ENCODE measurements at places on chromosomes 16 and 17.
A peak's percentile ranks its signal among the peaks of the same experiment; 100 is the strongest.

- no peak for DNase-seq
Observed at GRCh38 chr16:49457196-49457595, 83.6 kb downstream of the C16orf78 start.

- DNase-seq: no peak
Observed at GRCh38 chr17:70172923-70173322, 3.6 kb downstream of the KCNJ2 start.

GRCh38 chr17:41315814-41316445, 420 bp upstream of the KRTAP17-1 start:
- peak; percentile 22 for DNase-seq

- no peak for DNase-seq
Observed at GRCh38 chr17:82228842-82229697, at the start of gene SLC16A3. TSS of gene SLC16A3 (plus strand) at chr17:82229042. CDS start at chr17:82236009, 6,967 bp downstream.

DNA sequence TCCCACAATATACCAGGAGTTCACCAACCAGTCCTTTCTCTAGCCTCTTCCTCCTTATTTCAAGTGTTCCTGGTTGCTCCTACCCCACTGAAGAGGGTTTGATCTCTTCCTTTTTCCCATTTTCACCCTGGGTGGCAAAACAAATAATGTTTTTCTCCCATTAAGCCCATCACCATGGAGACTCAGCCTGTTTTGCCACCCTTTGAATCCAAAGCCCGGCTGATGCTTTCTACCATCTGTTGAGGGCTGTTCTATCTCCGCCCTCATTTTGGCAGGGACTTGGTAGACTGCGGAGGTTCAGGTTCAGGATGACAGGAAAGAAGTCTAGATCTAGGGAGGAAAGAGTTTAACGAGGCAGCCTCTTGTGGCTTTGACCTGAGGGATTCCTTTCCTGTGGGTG, 2.6 kb downstream of the DNAH2 start:
- peak; percentile 64 for DNase-seq

DNA sequence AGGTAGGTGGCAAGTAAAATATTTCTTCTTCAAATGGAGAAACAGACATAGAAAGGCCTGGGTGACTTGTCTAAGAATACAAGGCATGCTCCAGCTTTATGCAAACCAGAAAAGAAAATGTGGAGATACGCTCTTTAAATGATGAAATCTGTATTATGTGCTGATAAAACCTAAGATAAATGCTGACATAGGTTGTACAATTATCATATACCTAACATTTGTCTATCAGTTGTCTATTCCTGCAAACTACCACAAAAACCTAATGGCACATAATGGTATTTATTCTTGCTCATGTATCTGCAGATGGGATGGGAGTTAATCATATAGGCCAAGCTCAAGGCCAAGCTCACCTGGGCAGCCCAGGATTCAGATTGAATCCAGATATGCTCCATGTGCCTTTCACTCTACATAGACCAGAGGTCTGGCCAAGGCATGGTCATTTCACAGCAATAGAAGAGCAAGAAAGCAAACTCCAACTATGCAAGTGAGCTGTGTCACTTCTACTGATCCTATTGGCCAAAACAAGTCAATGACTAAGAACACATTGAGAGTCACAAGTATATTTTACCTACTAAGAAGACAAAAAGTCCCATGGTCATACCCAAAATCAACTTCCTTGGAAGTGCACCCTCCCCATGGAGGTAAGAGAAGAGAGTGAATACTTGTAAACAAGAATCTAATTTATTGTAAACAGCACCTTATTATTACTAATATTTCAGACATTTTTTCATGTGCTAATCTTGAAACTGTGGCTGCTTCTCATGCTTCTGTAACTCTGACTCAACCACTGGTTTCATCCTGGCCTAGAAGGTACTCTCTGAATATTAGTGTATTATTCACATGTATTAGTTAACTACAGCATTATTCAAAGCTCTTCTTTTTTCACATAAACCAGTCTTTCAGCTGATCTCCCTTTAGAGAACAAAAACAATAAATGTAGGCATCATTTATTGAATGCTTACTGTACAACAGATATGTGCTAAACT, 270.7 kb upstream of the SOX9 start:
- no peak for DNase-seq

GRCh38 chr16:53212893-53213223, 158.1 kb downstream of the CHD9 start:
- no peak for DNase-seq

GRCh38 chr17:43877031-43877430, 30.1 kb downstream of the CD300LG start:
- no peak for DNase-seq

- DNase-seq: no peak
Observed at GRCh38 chr17:1033503-1033902, 36.6 kb downstream of the TIMM22 start.

- DNase-seq: no peak
Observed at GRCh38 chr16:12201216-12201615, 224.7 kb downstream of the SNX29 start.

- no peak for DNase-seq
Observed at GRCh38 chr17:83012200-83012785, 67.1 kb upstream of the METRNL start.

DNA sequence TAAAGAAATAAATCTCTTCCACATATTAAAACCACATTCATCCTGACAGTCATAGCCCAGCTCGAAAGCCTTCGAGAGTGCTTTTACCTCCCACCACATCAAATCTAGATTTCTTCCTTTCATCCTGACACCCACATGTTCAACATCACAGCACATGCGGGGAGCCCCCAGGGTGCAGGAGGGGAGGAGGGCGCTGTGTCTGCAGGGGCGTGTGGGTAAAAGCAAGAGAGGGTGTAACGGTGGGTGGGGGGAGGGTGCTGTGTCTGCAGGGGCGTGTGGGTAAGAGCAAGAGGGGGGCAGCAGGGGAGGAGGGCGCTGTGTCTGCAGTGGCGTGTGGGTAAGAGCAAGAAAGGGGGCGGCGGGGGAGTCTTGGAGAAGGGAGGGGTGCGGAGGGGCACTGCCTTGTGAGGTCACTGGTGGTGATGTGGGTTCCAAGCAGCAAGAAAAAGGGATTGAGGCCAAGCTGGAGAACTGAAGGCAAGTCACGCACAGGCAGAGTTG, 34.7 kb downstream of the ADCY9 start:
- DNase-seq: no peak

DNA sequence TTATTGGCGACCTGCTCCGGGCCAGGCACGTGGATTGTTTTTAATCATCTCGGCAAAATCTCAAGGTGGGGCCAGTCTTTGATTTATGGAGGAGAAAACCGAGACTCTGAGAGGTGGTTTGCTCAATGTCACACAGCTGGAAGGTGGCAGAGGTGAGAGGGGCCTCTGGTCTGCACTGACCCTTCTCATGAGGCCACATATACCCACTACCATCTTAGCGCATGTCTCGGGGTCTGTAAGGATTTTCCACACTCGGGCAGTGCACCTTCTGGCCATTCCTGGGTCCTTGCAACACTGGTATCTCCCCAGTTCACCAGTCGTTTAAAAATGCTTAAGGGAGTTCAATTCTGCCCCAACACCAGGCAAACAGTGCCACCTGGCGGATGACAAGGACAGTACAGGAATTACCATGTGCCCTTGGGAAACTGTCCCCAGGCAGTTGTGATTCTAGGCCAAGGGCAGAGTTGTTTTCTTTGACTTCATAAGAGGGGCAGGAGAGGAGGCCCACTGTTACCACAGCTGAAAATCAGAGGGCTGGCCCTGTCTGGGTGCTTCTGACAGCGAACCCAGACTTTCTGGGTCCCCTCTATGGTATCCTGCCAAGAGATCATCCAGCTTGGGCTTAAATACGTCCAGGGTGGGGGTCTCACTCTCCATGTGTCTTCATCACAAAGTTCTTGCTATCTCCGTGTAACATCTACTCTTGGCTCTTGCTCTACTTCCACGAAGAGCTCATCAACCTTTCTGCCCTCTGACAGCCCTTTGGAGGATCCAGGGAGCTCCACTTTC, 39.4 kb upstream of the RAI1 start:
- DNase-seq: peak; percentile 52

DNA sequence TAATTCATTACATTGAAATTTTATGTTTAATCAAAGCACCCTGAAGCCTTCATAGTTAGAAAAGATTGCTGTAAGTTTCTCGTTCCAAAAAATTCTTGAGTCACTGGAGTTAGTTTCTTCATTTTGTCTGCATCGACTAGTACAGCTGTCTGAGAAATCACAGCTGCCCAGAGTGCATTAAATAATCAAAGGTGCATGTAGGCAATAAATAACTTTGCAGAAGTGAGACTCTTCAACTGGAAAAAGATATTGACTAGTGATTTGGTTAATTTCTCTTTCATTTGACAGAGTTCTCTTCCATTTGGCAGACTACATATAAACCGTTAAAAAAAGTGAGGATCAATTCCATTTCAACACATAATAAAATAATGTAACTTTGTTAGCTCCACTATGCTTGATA, 234.0 kb downstream of the CNTNAP4 start:
- no peak for DNase-seq
